ENCODE measurements at places on chromosomes 12 and 14.

GRCh38 chr14:77467801-77468200 is 9.9 kb downstream of the AHSA1 start:
- no peak for DNase-seq

DNA sequence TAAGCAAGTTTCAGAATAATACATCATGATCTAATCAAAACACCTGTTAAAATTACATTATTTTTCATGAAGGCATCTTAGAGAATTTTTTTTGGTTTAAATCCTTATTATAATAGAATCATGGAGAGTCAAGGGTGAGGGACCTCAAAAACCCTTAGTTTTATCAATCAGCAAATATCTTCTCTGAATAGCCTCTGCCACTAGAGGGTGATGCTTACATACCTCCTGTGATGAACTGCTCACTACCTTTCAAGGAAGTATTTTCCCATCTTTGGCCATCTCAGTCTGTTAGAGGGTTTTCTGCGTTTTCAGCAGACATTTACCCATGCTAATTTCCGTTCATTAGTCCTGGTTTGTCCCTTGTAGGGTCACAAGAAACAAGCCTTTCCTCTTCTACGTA is 200.2 kb downstream of the TRHDE start:
- DNase-seq = no peak

DNA sequence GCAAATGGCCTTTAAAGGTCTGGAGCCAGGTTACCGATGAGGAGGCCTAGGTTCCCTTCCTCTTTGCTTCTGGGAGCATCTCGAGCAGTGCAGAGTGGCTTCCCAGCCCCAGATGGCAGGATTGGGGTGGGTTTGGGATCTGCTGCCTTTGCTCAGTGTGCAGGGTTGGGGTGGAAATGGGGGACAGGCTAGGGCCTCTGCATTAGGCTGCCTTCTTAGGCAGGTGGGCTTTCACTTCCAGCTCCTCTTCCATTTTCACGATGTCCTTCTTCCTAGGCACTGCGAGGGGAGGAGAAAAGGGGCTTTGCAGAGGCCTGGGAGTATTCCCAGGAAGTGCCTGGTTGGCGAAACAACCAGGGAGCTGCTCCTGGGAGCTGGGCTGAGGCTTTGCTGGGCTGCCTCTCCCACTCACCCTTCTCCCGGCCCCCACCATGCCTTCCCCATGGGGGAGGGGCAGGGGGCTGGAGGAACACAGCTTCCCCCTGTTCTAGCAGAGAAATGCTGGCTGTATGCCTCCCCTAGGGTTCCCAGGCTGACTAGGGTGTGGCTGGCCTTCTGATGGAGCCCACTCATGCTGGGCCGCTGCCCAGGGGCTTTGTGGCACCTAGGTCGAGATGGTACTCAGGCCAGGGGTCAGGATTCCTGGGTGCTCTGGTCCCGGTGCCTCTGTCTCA is 2.4 kb downstream of the NR4A1 start:
- DNase-seq = no peak

DNA sequence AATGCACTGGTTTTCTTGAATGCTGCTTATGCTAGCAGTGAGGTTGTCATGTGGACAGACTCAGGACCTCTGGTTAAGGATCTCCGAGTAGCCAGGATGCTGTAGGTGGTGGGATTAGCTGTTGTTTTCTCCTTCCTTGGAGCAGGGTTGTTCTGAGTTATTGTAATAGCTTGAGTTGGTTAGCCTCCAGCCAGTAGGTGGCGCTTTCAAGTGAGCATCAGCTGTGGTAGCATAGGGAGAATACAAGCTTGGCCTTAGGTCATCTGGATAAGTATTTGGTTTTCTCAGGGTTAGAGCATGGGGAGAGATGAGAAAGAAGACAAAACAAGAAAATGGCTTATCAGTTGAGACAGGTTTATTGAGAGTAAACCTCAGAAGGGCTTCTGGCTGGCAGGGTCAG is 299.7 kb upstream of the FBXO33 start:
- DNase-seq = no peak

- no peak for DNase-seq
Measured at GRCh38 chr12:62668782-62669181, 202.2 kb downstream of the MON2 start.

- DNase-seq = no peak
Measured at GRCh38 chr12:108337235-108338223, 1.6 kb downstream of the CMKLR1 start.

GRCh38 chr12:94954029-94954685 is 49.3 kb downstream of the NDUFA12 start:
- no peak for DNase-seq

DNA sequence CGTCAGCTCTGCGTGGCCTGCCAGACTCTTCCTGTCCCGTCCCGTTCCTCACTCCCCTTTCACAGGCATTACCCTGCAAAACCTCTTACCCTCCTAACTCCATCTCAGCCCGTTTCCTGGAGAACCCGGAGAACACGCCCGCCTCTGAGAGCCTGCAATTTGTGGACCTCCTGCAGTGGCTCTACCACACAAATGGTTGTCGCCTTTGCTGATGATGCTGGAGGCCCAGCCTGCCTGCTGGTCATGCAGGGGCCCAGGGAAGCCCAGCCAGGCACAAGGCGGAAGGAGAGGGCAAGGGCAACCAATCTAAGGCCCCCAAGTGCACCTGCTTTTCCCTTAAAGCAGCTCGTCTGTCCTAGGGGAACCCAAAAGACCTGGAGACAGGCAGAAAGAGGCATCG is 22.5 kb downstream of the RFLNA start:
- no peak for DNase-seq

GRCh38 chr12:108543652-108544051 is 17.3 kb downstream of the SART3 start:
- DNase-seq = peak; percentile 82

DNA sequence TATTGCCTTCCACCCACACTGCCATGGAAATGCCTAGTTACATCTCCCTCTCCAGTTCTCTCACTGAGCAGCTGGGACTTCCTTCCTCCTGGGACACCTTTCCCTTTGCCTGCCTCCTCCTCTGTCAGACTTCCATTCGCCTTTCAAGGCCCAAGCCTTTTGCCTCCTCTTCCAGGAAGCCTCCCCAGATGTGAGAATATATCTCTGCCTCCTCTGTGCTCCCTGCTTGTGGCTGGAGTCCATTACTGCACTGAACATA is 3.1 kb downstream of the IFI27L2 start:
- DNase-seq = no peak

DNA sequence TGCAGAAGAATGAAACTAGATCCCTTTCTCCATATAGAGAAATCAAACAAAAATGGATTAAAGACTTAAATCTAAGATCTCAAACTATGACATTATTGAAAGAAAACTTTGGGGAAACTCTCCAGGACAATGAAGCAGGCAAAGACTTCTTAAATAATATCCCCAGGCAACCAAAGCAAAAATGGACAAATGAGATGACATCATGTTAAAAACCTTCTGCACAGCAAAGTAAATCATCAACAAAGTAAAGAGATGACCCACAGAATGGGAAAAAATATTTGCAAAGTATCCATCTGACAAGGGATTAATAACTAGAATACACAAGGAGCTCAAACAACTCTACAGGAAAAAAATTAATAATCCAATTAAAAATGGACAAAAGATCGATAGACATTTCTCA is 101.0 kb downstream of the RALGAPA1 start:
- DNase-seq = peak; percentile 2

GRCh38 chr14:96126339-96126782 is 78.3 kb upstream of the BDKRB2 start:
- no peak for DNase-seq

- DNase-seq = no peak
Measured at GRCh38 chr14:90628825-90629224, 187.4 kb downstream of the TTC7B start.

- no peak for DNase-seq
Measured at GRCh38 chr14:36295642-36296627, 24.5 kb downstream of the MBIP start.

- no peak for DNase-seq
Measured at GRCh38 chr14:86619726-86620125, 1089.8 kb downstream of the FLRT2 start.

DNA sequence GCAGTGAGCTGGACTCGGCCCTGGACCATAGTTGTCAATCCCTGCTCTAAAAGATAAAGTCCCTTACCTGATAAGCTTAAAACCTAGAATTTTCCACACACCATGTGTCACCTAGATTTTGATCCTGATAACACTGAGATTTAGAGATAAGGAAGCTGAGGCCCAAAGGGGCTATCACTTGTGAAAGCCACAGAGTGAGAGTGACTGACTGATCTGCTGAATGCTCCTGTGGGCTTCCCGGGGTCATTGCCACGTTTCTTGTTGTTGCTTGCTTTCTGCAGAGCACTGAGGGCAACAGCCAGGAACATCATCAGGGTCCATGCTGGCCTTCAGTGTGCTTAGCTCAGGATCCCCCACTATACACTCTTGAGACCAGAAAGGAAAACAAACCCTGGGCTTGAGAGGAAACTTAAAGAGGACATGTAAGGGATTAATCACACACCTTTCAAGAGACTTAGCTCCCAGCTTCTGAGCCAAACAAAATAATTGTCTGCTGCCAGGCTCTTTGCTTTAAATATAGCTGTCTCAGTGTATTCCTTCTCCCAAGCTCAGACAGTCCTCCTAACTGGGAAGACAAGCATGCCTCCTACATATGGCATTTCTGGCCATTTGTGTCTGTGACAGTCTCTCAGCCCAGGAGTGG is 82.6 kb upstream of the ARHGAP5 start:
- DNase-seq = no peak

DNA sequence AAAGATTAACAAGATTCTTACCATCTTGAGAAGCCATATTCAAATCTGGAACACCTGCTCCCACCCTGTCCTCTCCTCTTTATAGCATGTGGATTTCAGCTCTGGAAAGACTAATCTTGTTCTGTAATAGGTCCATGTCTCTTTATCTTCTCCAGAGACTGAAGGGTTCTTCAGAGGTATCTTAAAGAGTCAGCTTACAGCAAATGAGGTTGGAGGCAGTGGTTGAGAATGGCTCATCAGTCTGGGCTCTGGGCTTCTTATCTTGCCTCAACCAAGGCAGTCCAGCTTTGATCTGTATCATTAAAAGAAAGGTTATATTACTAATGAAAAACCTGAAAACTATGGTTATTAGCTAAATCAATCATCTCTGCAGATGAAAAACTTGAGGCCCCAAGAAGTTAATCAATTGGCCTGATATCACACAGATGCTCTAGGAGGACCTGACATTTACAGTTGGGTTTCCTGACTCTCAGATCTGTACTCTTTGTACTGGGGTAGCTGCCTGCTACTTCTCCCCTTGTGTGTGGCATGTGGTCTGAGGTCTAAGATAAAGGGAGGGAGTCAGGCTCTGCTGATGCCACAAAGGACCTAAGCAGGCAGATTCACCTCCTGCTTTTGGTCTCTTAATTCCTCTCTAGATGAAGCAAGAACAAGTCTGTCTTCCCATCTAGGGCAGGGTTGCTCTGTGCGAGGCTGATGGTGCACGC is 1.7 kb upstream of the AKAP6 start:
- DNase-seq = no peak

DNA sequence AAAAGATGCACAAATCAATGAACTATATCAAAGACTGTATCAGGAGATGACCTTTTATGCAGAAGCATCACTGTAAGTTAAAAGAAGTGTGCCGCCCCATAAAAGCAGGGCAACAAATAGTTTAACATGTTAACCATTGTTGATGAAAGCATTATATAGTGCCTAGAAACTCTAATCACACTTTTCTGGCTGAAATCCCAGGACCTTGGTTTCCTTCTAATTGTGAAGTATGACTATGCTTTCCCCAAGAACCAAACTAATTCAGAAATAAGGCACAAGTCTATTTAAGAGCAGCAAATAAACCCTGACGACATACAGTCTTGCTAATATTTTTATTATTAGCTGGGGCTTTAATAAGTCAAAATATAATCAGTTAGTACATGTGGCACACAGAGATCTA is 21.7 kb downstream of the RACGAP1 start:
- no peak for DNase-seq

DNA sequence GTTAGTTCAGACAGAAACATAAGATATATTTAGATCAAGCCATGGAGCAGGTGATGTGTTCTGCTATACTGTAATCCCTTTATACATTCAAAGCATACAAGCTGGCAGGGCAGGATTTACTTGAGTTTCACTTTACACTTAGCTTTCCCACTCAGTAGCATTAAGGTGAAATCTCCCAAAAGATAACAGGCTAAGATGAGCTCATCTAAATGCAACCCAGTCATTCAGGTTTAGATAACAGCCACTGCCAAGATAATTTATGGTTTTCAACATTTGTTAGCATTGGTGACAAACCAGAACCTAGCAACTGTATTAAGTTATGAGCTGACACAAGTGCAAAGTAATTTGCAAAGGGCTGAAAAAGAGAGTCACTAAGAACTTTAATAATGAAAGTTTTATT is 925.1 kb upstream of the ATXN7L3B start:
- no peak for DNase-seq

DNA sequence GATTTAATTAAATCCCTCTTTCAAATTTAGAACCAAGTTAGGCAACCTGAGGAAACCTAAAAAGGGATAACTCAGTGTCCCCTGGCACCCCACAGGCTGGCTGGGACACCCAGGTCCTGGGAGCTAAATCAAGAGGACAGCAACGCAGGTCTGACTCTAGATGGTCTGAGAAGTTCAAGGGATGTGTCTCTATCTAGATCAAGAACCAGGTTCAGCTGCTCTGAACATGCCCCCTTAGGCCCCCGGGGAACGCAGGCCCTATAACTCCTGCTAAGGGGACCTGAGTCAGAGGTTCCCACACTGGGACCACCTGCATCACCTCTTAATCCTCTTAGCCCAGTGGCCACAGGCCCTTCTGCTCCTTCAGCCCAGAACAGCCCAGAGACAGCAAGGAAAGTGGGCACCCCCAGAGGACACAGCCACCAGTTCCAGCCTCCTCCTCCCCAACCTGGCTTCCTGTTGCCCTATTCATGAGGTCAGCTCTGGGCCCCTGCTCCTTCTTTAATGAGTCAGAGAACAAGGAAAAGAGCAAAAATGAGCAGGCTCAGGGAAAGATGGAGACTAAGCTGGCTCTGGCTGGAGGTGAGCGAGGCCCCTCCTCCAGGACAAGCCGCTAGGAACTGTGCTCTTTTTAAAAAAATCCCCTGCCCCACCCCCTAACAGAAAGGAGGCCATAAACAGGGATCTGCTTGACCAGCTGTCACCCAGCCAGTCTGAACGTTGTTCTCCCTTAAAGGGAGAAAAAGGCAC is 10.8 kb downstream of the PITPNM2 start:
- no peak for DNase-seq

DNA sequence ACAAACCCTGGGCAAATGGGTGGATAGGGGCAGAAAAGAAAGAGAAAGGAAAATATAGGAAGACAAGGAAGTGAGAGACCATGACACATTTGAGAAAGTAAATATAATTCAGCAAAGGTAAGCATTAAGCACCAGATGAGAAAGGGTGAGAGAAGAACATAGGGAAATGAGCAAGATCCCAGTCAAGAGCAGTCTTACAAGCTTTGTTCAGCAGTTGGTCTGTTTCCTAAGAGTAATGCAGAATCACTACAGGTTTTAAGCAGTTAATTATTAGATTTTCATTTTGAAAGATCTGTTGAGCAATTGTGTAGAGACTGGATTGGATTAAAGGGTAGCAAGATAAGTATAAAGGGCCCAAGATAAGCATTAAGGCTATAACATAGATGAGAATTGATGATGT is 146.3 kb downstream of the PLCZ1 start:
- DNase-seq = no peak

- no peak for DNase-seq
Measured at GRCh38 chr12:109773384-109774011, 59.7 kb downstream of the TRPV4 start.
